Renal pelvis (tissue), 12 donors: ENCODE measurements at places on chromosomes 12 and 14. TPM values are rescaled to one million over a fixed set of nuclear protein-coding genes. Genes with fewer than 3 reads are reported as not detected.

Gene FAM90A1
- 3.1 TPM for polyA plus RNA-seq

Gene BEGAIN
- 3.0 TPM for polyA plus RNA-seq

Gene SLC25A47
- polyA plus RNA-seq = not detected

Gene VDR
- 4.1 TPM for polyA plus RNA-seq

Gene PRKAG1
- polyA plus RNA-seq = 87.5 TPM

Gene BDKRB2
- polyA plus RNA-seq = 3.7 TPM

Gene MYL6B
- polyA plus RNA-seq = 158 TPM

Gene REM2
- polyA plus RNA-seq = 1.9 TPM

Gene SAMD4A
- 11.9 TPM for polyA plus RNA-seq

Gene CYP46A1
- 4.1 TPM for polyA plus RNA-seq

Gene MMP19
- 1.2 TPM for polyA plus RNA-seq

Gene FERMT2
- polyA plus RNA-seq = 154 TPM

Gene MANSC4
- 0.89 TPM for polyA plus RNA-seq

Gene C14orf180
- polyA plus RNA-seq = not detected

Gene DNAJC22
- polyA plus RNA-seq = 25.4 TPM

Gene ANO2
- polyA plus RNA-seq = 4.8 TPM

Gene OR6S1
- polyA plus RNA-seq = not detected

Gene SSPN
- polyA plus RNA-seq = 13.4 TPM

Gene DBX2
- polyA plus RNA-seq = 0.10 TPM
